ENCODE measurements at places on chromosomes 13 and 19. TPM values are rescaled to one million over a fixed set of nuclear protein-coding genes. Genes with fewer than 3 reads are reported as not detected.

Gene CNN2
- total RNA-seq: 49.8 TPM

Gene CDX2
- total RNA-seq: 1.0 TPM

Gene HSD17B14
- 15.3 TPM for total RNA-seq

Gene DCT
- not detected for total RNA-seq

Gene SOHLH2
- not detected for total RNA-seq

Gene STOML3
- total RNA-seq: not detected

Gene PTH2
- not detected for total RNA-seq

Gene OR4F17
- total RNA-seq: not detected

Gene PINLYP
- 0.19 TPM for total RNA-seq

Gene TMEM143
- total RNA-seq: 4.7 TPM

Gene IFT88
- 9.7 TPM for total RNA-seq

Gene EPSTI1
- 0.04 TPM for total RNA-seq

Gene CGB7
- total RNA-seq: 0.47 TPM

Gene ZNF823
- 2.3 TPM for total RNA-seq

Gene ZNF28
- total RNA-seq: 1.3 TPM

All from A549 treated with CORT108297 at 1 μM for 4 hours (cell line).